Choroid plexus epithelial cell (primary cell): ENCODE measurements at places on chromosomes 4 and X.

GRCh38 chr4:113071805-113072204, 22.4 kb downstream of the ANK2 start:
- no peak for DNase-seq

DNA sequence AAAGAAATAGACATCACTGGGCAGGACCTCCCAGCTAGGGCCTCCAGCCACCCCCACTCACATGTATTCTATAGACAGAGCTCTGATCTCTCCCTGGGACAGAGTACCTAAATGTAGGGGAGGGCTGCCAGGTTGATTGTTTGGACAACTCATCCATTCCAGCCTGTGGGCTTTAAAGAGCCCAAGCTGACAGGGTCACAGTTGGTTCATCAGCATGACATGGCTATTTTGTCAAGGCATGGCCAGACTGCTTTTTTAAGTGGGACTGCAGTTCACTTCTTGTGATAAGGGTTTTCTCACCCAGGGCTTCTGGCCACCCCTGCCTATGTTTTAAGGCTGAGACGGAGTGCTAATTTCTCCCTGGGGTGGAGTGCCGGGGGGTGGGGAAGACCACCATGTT, 63.3 kb downstream of the KLHL4 start:
- DNase-seq = no peak

GRCh38 chrX:36534900-36535299, 473.3 kb upstream of the FAM47C start:
- no peak for DNase-seq

DNA sequence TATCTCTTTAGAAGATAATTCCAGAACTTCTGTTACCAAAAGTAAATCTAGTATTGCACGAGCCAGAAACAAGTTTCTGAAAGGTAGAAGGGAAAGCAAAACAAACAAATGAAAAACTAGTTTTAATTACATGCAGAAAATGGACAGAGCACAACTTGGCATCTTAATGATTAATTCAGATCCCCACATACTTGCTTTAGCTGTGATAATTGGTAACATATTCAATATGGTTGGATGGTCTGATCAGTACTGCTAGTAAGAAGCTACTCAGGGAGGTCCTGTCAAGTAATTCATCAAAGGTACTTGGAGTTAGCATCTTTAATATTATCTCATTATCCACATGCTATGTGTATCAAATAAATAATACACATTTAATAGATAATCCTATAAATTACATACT, 204.3 kb downstream of the TRAM1L1 start:
- DNase-seq = no peak

- DNase-seq = no peak
Measured at GRCh38 chr4:121220698-121221097, 56.6 kb upstream of the TNIP3 start.

- no peak for DNase-seq
Measured at GRCh38 chr4:181157647-181158046, 1085.6 kb upstream of the TENM3 start.

DNA sequence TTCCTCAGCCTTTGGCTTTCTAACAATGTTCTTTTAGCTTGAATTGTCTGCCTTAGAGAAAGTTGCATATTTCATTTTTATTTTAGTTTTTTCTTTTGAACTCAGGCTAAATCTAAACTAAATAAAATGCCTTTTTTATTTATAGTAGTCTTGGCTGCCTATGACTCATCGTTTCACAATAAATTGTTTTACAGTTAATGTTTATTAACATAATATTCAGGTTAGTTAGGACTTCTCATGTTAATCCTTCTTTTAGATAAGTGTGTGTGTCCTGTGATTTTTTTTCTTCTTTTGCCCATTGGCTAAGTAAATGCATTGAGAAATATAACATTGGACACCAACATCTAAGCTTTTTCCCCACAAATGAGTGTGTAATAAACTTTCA, 1.6 kb downstream of the RP2 start:
- no peak for DNase-seq

DNA sequence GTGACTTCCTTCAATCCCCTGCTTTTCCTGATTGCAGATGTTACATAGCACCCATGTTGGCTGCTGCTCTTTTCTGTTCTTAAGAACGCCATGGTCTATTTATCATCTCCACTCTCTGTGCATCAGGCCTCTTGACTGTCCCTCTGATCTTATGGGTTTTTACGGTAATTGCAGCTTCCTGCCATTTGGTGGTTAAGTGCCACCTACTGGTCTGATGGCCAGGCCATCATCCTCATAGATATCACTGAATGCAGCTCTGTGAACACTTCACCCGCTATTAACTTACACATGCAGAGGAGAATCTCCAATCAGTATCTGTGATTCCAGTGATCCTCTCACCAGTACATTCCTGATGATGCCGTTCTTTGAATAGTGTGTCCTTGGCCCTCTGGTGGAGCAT, 382.4 kb downstream of the TRAM1L1 start:
- DNase-seq = peak; percentile 1

DNA sequence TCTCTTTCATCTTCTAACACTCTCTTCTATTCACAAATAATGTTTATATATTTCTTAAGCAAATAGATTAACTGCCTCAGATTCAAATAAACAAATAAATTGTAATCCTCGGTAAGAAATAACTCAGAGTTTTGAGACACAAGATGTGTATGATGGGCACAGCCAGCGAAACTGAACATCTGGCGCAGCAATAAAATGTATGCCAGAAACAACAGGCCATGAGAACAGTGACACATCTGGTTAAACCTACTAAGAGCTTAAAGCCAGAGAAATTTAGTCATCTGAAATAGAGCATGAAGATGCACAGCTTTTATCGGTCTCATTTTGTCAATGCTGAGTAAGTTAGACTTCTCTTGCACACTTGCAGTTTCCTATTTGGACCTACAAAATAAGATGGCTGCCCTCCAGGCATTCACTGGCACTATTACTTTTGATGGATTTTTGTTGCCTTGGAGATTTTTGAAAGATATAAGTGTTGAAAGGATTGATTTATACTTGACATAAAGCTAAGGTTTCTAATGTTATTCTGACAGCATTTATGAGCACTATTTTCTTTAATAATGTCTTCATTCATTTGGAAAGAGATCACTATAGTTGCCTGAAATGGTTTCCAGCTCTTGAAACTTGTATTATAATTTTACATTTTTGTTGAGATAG, 1444.0 kb downstream of the PCDH18 start:
- no peak for DNase-seq

DNA sequence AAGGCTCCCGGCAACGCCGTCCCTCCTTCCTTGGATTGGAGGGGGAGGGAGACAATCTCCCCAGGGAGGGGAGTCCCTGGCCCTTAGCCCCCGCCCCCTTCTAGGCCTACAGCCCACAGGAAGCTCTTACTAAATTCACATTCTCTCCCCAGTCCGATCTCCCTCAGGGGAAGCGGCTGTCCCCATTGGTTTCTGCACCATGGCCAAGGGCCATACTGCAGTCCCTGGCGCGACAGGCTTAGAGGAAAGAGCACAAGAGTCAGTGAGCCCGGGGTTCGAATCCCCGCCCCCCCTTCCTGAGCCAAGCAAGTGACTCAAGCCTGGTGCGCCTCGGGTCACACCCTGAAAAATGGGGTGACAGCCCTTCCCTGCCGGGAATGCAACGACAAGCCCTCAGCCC, 1.1 kb downstream of the ABLIM2 start:
- no peak for DNase-seq

GRCh38 chrX:115499112-115499805, 61.7 kb upstream of the PLS3 start:
- peak; percentile 44 for DNase-seq
